ENCODE measurements at places on chromosomes 16 and 17. TPM values are rescaled to one million over a fixed set of nuclear protein-coding genes. Genes with fewer than 3 reads are reported as not detected.

- DNase-seq, result no peak
- no peak overlapping the region for H3K4me3 ChIP-seq
- H3K36me3 ChIP-seq, result no peaks in the 10 kb centered on the region
- no peak overlapping the region for H3K27ac ChIP-seq
- H3K27me3 ChIP-seq, result no peaks in the 10 kb centered on the region
- H3K4me1 ChIP-seq, result no peaks in the 10 kb centered on the region
Measured at GRCh38 chr17:72797142-72797541, 295.3 kb downstream of the SLC39A11 start.

DNA sequence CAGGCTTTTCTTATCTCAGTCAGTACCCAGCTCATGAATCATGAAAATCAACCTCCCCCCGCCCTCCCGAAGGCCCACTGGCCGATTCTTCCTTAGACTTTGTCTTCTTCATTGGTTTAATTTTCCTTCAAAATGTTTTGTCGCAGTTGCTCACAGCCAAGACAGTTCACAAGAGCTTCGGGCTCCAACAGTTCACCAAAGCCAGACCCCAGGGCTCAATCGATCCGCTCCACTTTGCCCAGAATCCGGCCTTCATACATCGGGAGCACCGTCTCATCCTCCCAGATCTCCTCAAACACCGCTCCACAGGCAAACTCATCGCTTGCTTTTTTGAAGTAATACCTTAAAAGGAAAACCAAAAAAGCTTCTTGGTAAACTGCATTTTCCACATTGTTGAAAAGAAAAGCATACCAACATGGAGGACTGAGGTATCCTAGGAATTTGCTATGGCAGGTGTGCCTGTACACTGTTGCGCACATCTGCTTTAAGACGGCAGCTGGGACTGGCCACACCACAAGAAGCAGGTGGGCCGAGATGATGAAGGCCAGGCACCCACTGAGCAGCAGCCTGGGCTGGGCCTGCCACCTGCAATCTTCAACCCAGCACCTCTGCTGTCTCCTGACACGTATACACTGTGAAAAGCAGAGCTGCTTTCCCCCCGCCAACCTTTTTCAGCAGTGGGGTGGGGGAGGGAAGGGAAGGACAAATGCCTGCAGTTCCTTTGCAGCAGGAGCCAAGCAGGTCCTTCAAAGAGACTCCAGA, 31.5 kb downstream of the AXIN2 start:
- H3K27me3 ChIP-seq, result no peaks in the 10 kb centered on the region
- H3K27ac ChIP-seq, result peak overlapping the region; percentile 28
- H3K36me3 ChIP-seq, result peaks cover 45% of the 10 kb centered on the region
- no peak overlapping the region for H3K4me3 ChIP-seq

DNA sequence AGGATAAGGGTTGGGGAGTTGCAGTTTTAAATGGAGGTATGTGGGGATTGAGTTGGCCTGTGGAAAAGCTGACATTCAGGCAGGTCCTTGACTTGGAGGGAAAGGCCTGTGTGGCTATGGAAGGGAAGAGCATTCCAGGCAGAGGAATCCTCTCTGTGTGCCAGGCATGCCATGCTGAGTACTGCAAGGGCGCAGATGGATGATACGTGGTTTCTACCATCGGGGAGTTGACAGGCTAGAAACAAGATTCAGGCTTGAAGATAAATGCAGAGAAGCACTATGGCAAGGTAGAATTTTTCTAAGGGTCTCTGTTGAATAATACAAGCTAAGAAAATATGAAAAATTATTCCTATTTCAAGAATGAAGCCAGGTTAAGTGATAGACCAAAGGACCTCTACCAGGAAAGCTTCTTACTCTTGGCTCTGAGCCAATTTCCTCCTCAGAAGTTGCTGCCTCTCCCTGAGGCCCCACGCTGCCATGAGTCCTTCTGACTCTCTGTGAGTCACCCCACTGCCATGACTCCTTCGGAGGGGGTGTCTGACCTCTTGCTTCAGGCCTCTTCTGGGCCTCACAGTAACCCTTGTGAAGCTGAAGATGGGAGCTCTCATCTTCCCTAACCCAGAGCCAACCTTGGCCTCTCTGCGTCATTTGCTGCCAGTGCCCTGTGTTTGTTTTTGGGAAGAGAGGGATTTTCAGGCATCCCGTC, 75.8 kb downstream of the WNT3 start:
- H3K4me1 ChIP-seq, result no peaks in the 10 kb centered on the region
- no peaks in the 10 kb centered on the region for H3K36me3 ChIP-seq
- no peaks in the 10 kb centered on the region for H3K27me3 ChIP-seq
- DNase-seq, result no peak
- no peak overlapping the region for H3K4me3 ChIP-seq

TMEM186 gene
- total RNA-seq, result 10.7 TPM

SLC2A4 gene
- total RNA-seq, result 1.6 TPM

DNA sequence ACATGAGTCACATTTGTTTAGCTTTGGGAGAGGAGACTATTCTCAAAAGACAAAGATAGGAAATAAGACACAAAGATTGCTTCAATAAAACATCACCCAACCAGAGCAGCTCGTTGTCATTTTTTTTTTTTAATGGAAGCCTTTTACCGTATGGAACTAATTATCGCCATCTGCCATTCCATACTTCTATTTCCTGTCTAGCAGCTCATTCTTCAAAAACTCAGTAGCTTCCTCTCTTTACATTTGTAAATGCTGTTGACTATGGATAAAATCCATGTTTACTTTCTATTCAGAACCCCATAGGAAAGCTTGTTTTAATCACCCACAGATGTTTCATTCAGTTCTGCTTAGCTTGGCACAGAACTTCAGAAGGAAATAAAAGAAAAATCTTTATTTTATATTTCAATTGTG, 110.0 kb upstream of the PSMD7 start:
- H3K36me3 ChIP-seq, result no peaks in the 10 kb centered on the region
- H3K27me3 ChIP-seq, result no peaks in the 10 kb centered on the region
- H3K27ac ChIP-seq, result no peak overlapping the region
- H3K4me3 ChIP-seq, result no peak overlapping the region
- no peak for DNase-seq

DNA sequence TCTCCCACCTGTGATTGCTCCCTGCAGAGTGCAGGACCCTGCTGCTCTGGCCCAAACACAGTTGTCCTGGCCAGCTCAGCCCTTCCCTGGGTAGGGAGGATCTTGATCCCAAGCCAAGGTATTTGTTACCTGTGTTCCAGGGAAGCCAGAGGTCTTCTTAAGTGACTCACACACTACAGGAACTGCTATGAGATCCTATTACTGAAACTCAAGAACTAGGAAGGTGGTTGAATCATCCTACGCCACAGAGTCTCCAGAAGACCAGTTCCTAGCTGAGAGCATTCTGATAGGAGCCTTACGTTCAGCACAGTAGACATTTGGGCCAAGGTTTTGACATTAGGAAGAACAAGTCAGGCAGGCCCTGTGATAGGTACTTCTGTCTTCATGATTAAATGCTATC, 12.0 kb downstream of the CHST6 start:
- H3K4me1 ChIP-seq, result no peaks in the 10 kb centered on the region
- H3K27me3 ChIP-seq, result no peaks in the 10 kb centered on the region
- no peaks in the 10 kb centered on the region for H3K36me3 ChIP-seq
- H3K4me3 ChIP-seq, result no peak overlapping the region
- no peak for DNase-seq

GRCh38 chr16:74717367-74717766, 16.7 kb upstream of the MLKL start:
- no peaks in the 10 kb centered on the region for H3K36me3 ChIP-seq
- H3K27me3 ChIP-seq, result no peaks in the 10 kb centered on the region
- DNase-seq, result no peak
- H3K27ac ChIP-seq, result no peak overlapping the region
- no peak overlapping the region for H3K4me3 ChIP-seq
- no peaks in the 10 kb centered on the region for H3K4me1 ChIP-seq

BCAR1 gene
- total RNA-seq, result 64.5 TPM

DNA sequence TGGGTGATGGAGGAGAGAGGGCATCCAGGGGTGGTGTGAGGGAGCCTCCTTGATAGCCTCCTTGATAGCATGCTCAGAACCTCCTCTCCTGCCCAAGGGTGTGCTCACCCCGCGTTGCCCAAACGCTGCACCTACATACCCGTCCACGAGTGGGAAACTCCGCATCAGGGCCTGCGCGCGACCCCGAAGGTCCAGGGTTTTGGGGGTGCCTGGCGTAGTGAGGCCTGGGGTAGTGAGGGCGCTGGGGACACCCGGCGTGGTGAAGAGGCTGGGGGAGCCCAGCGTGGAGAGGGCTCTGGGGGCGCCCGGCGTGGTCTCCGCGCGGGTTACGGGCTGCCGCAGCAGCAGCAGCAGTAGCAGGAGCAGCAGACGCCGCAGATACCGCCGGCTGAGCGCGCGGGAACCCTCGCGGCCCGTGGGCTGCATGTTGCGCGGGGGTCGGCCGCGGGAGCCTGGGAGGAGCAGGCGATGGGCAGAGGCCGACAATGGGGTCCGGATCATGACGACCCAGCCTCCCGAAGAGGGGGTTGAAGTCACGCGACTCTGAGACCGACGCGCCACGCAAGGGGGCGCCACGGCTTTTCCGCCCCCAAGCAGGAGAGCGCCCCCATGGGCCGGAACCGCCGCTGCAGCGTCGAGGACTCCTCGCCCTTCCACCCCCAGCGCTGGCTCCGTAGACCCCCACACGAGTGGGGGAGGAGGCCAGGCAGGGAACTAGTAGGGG, at the start of gene DPEP3:
DPEP3 (minus strand) TSS at position 545 of the 724 bp plus-strand sequence; CDS start at position 426, 119 bp downstream.
- peak; percentile 82 for DNase-seq
- H3K27me3 ChIP-seq, result no peaks in the 10 kb centered on the region
- no peak within 1 kb of the TSS for H3K4me3 ChIP-seq
- H3K27ac ChIP-seq, result no peak within 1 kb of the TSS
- no peaks in the 10 kb centered on the region for H3K36me3 ChIP-seq

WFIKKN1 gene
- total RNA-seq, result 16.8 TPM

GPR179 gene
- total RNA-seq, result under 0.01 TPM

GRCh38 chr17:59621771-59622170, 2.1 kb downstream of the CLTC start:
- H3K4me1 ChIP-seq, result peaks cover 65% of the 10 kb centered on the region
- H3K27ac ChIP-seq, result peak overlapping the region; percentile 96
- DNase-seq, result no peak
- no peaks in the 10 kb centered on the region for H3K27me3 ChIP-seq
- no peak overlapping the region for H3K4me3 ChIP-seq

DNA sequence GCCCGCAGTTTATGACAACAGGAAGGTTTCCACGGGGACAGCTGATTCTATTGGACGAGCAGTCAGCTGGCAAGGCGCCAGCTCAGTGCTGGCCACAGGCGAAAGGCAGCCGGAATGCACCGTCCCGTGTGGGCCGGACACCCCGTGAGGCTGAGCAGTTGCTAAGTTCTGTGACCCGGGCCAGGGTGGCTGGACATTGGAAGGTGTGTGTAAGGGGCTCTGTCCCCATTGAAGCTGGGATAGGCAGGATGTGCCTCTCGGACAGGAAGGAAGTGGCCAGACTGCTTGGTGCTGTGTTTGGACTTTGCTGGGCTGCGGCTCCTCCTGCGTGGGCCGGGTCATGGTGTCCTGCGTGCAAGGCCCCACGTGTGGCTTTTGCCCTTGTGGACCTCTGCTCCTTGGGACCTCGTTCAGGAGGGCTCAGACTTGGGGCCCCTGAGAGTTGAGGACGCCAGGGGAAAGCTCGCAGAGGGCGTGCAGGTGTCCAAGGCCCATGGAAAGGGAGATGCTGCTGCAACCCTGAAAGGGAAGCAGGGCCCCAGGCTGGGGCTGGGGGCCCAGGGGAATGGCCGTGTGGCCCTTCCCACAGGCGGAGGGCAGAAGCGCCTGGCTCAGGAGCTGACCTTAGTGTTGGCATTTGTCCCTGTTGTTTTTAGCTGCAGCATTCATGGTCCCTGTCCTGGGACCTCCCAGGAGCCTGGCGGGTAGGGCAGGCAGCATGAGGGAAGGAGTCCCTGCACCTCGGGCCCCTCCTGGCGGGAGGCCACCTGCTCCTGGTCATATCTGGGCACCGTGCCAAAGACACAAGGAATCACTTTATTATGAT, 10.0 kb downstream of the BAIAP2 start:
- H3K4me3 ChIP-seq, result no peak overlapping the region
- H3K4me1 ChIP-seq, result peaks cover 92% of the 10 kb centered on the region
- H3K27ac ChIP-seq, result peak overlapping the region; percentile 88
- no peaks in the 10 kb centered on the region for H3K27me3 ChIP-seq
- DNase-seq, result peak; percentile 65
- no peaks in the 10 kb centered on the region for H3K36me3 ChIP-seq

- no peaks in the 10 kb centered on the region for H3K27me3 ChIP-seq
- DNase-seq, result no peak
- peaks cover 52% of the 10 kb centered on the region for H3K36me3 ChIP-seq
- H3K27ac ChIP-seq, result no peak overlapping the region
Measured at GRCh38 chr17:60060474-60060873, 18.2 kb downstream of the HEATR6 start.

DNA sequence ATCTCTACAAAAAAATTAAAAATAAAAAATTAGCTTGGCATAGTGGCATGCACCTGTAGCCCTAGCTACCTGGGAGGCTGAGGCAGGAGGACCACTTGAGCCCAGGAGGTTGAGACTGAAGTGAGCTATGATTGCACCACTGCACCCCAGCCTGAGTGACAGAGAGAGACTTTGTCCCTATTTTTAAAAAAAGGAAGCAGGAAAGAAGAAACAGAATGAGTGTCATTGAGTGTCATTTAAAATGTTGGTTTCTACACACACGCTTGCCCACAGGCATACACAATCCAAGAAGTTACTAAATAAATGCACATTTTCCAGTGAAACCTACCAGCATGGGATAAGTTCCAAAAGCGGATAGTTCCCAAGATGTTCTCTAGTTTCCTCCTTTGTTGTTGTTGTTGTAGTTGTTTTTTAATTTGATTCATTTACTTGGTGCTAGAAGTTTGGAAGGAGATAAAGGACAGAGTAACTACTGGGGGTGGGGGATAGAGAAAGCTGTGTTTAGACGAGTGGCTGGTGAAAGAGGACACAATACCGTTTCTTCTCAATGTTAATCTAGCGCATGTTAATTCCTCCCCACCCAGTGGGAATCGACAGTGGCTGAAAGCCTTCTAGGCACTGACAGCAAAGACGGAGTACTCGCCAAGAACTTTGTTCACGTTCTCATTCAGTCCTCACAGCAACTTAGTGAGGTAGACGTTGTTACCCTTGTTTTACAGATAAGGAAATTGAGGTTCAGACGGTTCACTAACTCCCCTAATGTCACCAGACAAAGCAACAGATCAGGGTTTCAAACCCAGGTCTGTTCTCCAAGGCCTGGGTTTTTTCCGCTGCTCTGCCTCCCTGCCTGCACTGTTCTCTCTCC, 17.3 kb downstream of the MRPS23 start:
- no peaks in the 10 kb centered on the region for H3K27me3 ChIP-seq
- H3K27ac ChIP-seq, result peak overlapping the region; percentile 21
- H3K4me1 ChIP-seq, result peaks cover 13% of the 10 kb centered on the region
- H3K36me3 ChIP-seq, result peaks cover 9% of the 10 kb centered on the region

- H3K36me3 ChIP-seq, result no peaks in the 10 kb centered on the region
- H3K27me3 ChIP-seq, result no peaks in the 10 kb centered on the region
- no peak overlapping the region for H3K4me3 ChIP-seq
- no peak for DNase-seq
- no peak overlapping the region for H3K27ac ChIP-seq
Measured at GRCh38 chr16:46582313-46582712, 38.9 kb downstream of the SHCBP1 start.

All from upper lobe of left lung (tissue), 6 donors.